ENCODE measurements at places on chromosomes 11 and 22.

DNA sequence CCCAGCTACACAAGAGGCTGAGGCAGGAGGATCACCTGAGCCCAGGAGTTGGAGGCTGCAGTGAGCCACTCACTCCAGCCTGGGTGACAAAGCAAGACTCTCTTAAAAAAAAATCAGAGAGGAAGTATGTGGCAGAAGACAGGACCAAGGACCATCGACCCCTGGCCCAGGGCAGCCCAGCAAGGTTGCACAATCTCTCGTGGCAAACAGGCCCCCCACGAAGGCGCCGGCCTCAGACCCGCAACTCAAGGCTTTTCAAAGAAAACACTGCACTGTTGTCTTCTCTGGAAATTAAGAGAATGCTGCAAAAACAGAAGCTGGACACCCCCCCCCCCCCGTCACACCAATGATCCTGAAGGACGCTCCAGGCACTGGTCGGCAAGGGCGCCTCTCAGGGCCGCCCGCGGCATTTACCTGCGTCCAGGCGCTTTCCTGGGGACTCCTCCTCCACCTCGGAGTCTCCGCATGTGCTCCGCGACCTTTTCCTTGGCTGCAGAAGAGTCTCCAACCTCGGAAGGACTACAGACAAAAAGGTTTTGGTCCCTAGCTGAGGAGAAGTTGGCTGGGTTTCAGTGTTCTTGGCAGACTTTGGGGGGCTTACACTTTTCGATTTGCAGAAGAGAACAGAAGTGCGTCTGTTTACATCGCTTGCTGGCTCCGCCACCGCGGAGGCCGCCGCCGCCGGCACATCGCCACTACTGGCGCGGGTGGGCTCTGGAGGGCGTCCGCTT is 40.5 kb downstream of the BRD1 start:
- no peak for DNase-seq

DNA sequence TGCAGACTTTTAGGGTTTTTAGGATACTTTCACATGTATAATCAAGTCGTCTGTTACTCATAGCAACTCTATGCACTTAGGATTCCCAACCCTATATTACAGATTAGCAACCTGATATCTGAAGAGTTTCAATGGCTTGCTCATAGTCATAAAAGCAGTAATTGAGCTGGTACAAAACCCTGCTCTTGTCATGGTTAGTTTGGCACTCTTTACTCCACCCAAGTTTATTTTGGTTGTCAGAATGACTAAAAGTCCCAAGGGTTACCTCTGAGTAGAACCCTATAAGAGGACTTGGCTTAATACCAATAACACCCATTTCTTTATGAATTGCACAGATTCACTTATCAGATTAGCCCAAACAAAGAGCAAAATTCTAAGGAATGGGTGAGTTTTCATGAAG is 550.6 kb downstream of the SOX6 start:
- DNase-seq, result no peak

DNA sequence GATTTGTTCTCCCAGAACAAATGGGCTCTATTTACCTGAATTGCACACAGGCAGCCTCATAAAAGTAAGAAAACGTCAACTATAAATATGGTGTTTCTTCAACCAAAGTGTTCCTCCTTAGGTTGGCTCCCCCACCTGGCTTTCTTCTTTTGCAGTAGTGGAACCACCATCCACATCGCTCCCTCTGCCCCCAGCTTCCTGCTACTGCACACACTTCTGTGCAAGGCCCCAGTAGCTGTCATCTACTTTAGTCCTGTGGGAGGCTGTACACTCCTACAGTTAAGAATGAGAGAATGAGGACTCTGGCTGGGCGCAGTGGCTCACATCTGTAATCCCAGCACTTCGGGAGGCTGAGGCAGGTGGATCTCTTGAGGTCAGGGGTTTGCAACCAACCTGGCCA is 89.5 kb downstream of the BMAL1 start:
- DNase-seq, result no peak

- DNase-seq, result no peak
Observed at GRCh38 chr11:82356316-82356715, 377.3 kb downstream of the FAM181B start.

- DNase-seq, result no peak
Observed at GRCh38 chr11:129440028-129440713, 64.5 kb downstream of the BARX2 start.
